Spleen (tissue), 13 donors: ENCODE measurements at places on chromosomes 2 and 18. TPM values are rescaled to one million over a fixed set of nuclear protein-coding genes. Genes with fewer than 3 reads are reported as not detected.

- H3K27me3 ChIP-seq, result no peaks in the 10 kb centered on the region
- no peaks in the 10 kb centered on the region for H3K4me1 ChIP-seq
- DNase-seq, result no peak
- no peaks in the 10 kb centered on the region for H3K36me3 ChIP-seq
- H3K27ac ChIP-seq, result no peak overlapping the region
- H3K4me3 ChIP-seq, result no peak overlapping the region
These were observed 258.0 kb downstream of the CPS1 start for GRCh38 chr2:210814251-210815025.

DNA sequence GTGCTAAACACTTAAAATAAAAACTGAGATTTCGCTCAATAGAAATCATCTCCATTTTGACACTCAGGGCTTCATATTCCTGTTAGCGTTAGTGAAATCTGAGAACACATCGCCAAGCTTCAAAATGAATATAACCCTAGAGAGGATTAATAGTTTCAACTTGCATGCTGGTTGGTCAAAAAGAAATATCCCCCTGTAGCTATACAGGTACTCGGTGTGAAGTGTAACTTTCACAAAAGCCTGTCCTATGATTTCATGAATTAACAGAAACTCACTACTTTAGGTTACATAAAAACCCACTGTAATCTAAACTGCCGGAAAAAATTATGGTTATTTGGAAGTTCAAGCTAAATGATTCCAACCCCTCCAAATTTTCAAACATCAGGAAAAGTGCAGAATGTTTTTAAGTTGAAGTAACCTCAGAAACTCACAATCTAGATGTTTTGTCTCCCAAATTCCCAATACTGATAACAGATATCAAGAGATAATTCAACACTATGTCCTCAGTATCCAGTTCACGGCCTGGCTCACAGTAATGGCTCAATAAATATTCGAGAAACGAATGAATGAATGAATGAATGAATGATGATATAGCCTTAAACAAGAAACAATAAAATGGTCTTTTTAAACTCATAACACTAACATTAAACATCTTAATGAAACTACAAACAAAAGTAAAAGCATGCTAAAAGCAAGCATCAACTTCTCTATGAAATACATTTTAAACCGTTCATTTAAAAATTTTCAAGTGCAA is 2.5 kb downstream of the TLK1 start:
- peak overlapping the region; percentile 75 for H3K4me3 ChIP-seq
- no peak for DNase-seq
- H3K4me1 ChIP-seq, result peaks cover 80% of the 10 kb centered on the region
- no peaks in the 10 kb centered on the region for H3K27me3 ChIP-seq

GRCh38 chr2:233363744-233364235 is 9.5 kb downstream of the DGKD start:
- H3K27ac ChIP-seq, result no peak overlapping the region
- DNase-seq, result no peak
- H3K4me1 ChIP-seq, result peaks cover 2% of the 10 kb centered on the region
- no peaks in the 10 kb centered on the region for H3K36me3 ChIP-seq

DNA sequence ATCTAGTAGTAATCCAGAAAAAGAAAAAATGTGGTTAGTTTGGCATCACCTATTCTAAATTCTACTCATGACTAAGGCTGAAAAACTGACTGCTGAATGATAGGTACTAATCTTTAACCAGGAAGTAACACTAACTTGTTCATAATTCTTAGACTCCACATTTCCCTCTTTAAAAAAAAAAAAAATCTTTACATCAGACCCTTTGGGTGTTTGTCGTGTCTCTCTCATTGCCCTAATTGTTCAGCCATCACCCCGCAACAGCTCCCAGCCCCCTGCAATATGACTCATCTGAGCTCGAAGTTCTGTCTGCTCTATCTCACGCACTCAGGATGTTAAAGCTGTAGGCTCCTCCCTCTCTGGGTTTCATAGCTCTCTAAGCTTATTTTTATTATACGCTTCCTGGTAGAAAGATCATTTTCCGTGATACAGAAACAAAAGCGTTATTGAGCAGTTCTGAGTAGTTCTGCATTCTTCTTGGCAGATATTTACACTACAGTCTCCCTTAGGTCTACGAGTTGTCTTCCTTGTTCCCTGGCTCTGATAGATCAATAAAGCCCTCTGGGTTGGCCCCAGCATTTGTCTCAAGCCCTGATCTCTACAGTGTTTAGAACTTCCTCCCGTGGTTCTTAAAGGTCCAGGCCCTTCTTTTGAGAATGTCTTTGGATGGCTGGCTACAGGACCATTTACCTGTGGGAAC is 95.6 kb downstream of the TNFRSF11A start:
- H3K4me3 ChIP-seq, result no peak overlapping the region
- no peak for DNase-seq
- peaks cover 22% of the 10 kb centered on the region for H3K4me1 ChIP-seq

DNA sequence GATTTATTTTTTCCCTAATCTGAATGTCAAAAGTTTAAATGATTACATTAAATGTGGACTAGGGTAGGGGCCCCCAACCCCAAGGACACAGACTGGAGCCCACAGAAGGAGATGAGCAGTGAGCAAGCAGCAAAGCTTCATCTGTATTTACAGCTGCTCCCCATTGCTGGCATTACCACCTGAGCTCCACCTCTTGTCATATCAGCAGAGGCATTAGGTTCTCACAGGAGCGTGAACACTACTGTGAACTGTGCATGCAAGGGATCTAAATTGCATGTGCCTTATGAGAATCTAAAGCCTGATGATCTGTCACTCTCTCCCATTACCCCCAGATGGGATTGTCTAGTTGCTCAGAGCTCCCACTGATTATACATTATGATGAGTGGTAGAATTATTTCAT is 3.8 kb downstream of the MOB1A start:
- no peak for DNase-seq
- no peaks in the 10 kb centered on the region for H3K27me3 ChIP-seq
- no peak overlapping the region for H3K4me3 ChIP-seq
- H3K36me3 ChIP-seq, result peaks cover 36% of the 10 kb centered on the region

- peaks cover 6% of the 10 kb centered on the region for H3K36me3 ChIP-seq
- H3K4me3 ChIP-seq, result no peak overlapping the region
- H3K27ac ChIP-seq, result no peak overlapping the region
These were observed 185.6 kb downstream of the RNF144A start for GRCh38 chr2:7102826-7103225.

DNA sequence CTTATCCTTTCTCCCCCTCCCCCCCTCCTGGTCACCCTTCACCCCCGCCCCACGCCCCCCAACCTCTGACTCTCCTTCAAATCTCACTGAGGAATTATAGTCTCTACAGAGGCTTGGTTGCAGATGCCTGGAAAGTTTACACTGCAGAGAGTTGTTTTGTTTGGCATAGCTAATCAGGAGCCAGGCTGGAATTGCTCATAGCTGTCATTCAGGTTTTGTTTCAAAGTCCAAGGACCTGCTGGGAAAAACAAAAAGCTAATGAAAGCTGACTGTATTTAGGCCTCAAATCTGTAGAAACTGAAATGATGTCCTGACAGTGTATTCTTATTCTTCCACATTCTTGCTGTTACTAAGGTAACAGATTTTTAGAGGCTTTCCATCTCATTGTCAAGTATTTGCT is 22.6 kb downstream of the GREB1L start:
- no peaks in the 10 kb centered on the region for H3K4me1 ChIP-seq

DNA sequence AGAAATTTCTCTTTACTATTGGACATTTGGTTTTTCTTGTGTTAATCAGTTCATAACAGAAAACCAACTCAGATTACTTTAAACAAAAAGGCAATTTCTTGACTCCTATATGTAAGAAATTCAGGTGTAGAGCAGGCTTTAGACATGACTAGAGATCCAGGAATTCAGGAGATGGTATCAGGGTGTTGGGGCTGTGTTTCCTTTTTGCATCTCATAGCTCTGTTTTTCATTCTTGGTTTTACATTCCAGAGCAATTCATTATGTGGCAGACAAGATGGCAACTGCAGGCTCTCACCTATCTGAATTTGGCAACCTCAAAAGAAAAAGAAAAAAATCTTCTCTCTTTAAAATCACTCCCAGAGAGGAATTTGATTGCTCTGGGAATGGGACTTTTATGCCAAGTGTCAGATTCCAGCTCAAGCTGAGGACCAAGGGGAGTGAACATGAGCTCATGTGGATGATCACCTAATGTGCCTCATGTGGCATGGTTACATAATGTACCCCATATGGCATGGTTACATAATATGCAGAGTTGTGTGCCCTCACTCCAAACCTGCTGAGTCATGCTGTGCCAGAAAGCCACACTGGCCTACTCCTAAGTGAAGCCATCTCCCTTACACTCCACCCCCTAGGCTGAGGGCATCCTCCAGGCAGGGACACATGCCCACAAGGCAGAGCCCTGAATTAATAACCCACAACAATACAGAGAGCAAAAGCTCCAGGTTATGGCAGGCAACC is 282.7 kb downstream of the MBD2 start:
- no peak overlapping the region for H3K4me3 ChIP-seq
- no peaks in the 10 kb centered on the region for H3K4me1 ChIP-seq
- DNase-seq, result no peak
- no peak overlapping the region for H3K27ac ChIP-seq

- H3K27me3 ChIP-seq, result no peaks in the 10 kb centered on the region
- no peak for DNase-seq
- no peak overlapping the region for H3K4me3 ChIP-seq
- H3K27ac ChIP-seq, result no peak overlapping the region
These were observed 24.7 kb downstream of the ARL4C start for GRCh38 chr2:234472155-234472554.

- H3K36me3 ChIP-seq, result no peaks in the 10 kb centered on the region
- H3K4me3 ChIP-seq, result no peak overlapping the region
- peaks cover 13% of the 10 kb centered on the region for H3K27me3 ChIP-seq
- peak; percentile 62 for DNase-seq
- peaks cover 62% of the 10 kb centered on the region for H3K4me1 ChIP-seq
These were observed 3.5 kb upstream of the RHOB start for GRCh38 chr2:20443276-20443920.

GRCh38 chr2:179536185-179536584 is 271.6 kb upstream of the SESTD1 start:
- H3K36me3 ChIP-seq, result no peaks in the 10 kb centered on the region
- H3K27ac ChIP-seq, result no peak overlapping the region
- DNase-seq, result no peak
- no peaks in the 10 kb centered on the region for H3K27me3 ChIP-seq
- no peak overlapping the region for H3K4me3 ChIP-seq
- H3K4me1 ChIP-seq, result no peaks in the 10 kb centered on the region

DNA sequence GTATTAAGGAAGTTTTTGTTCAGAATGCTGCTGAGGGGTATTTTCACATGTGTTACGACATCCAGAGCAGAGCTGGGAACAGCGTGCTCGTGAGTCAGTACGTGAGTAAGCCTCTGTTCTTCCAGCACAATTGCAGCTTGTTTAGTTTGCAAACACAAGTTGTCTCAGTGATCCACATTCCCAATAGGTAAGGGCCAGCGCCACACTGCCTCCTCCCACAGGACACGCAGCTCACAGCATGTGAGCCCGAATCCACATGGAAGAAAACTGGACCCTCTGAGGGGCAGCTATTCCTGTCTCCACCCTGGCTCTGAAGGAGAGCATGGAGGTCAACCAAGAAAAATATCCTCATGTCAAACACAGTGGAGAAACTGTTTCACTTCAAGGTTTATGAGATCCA is 173.9 kb upstream of the PID1 start:
- no peaks in the 10 kb centered on the region for H3K36me3 ChIP-seq
- H3K27me3 ChIP-seq, result no peaks in the 10 kb centered on the region
- no peak overlapping the region for H3K4me3 ChIP-seq
- no peak for DNase-seq

DNA sequence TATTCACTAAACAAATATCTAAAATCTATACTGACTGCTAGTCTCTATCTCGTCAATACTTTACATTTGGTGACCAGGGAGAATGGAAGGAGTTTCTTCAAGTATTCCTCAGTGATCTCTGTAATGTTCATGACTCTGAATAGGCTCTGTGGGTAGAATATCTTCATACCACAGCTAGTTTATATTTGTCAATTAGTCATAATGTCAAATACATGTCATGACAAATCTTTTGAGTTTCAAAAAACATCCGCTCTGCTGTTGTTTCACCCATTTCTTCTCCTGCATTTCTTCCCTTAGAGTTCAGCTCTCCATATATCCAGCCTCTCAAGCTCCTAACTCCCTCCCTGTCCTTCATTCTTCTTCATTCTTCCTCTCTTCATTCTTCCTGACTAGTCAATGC is 206.5 kb upstream of the FANCL start:
- no peaks in the 10 kb centered on the region for H3K36me3 ChIP-seq
- H3K4me1 ChIP-seq, result no peaks in the 10 kb centered on the region
- no peak for DNase-seq
- H3K27me3 ChIP-seq, result no peaks in the 10 kb centered on the region

- no peaks in the 10 kb centered on the region for H3K4me1 ChIP-seq
- H3K36me3 ChIP-seq, result no peaks in the 10 kb centered on the region
- no peak for DNase-seq
- no peak overlapping the region for H3K4me3 ChIP-seq
- H3K27ac ChIP-seq, result no peak overlapping the region
These were observed 138.6 kb downstream of the ALK start for GRCh38 chr2:29782549-29783458.

CAPN13 gene
- 0.34 TPM for total RNA-seq

UGT1A8 gene
- total RNA-seq, result not detected

GAL3ST2 gene
- total RNA-seq, result not detected

SP100 gene
- 254 TPM for total RNA-seq

BOK gene
- total RNA-seq, result 19.4 TPM

CXCR1 gene
- total RNA-seq, result 102 TPM

CRYGD gene
- total RNA-seq, result not detected

NT5C1B gene
- total RNA-seq, result not detected

ACTG2 gene
- total RNA-seq, result 5.1 TPM

STRADB gene
- 18.0 TPM for total RNA-seq

COLEC12 gene
- 0.37 TPM for total RNA-seq
